ENCODE measurements at places on chromosomes 6 and 20.

- H3K4me1 ChIP-seq = peaks cover 65% of the 10 kb centered on the region
- no peaks in the 10 kb centered on the region for H3K27me3 ChIP-seq
- no peak overlapping the region for H3K4me3 ChIP-seq
- no peak for DNase-seq
Observed at GRCh38 chr6:81896525-81897503, 144.3 kb upstream of the TENT5A start.

DNA sequence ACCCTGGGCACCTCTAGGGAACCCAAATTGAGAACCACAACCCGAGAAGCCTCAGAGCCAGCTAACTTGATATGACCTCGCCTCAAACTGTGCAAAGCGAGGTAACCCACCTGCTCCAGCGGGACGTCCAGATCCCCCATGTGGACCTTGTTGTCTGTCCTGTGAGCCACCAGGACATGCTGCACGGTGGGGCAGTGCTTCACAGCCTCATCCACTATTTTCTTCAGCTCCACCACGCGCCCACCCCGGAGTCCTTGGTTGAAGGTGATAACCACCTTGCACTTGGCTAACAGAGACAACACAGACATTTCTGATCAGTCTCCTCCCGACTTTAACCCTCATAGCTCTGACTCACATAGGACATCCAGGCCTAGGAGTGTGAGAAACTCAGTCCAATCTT lies 30.8 kb upstream of the APMAP start:
- DNase-seq = no peak
- H3K27me3 ChIP-seq = no peaks in the 10 kb centered on the region
- H3K27ac ChIP-seq = no peak overlapping the region
- H3K4me1 ChIP-seq = no peaks in the 10 kb centered on the region
- H3K4me3 ChIP-seq = no peak overlapping the region
- H3K36me3 ChIP-seq = no peaks in the 10 kb centered on the region

DNA sequence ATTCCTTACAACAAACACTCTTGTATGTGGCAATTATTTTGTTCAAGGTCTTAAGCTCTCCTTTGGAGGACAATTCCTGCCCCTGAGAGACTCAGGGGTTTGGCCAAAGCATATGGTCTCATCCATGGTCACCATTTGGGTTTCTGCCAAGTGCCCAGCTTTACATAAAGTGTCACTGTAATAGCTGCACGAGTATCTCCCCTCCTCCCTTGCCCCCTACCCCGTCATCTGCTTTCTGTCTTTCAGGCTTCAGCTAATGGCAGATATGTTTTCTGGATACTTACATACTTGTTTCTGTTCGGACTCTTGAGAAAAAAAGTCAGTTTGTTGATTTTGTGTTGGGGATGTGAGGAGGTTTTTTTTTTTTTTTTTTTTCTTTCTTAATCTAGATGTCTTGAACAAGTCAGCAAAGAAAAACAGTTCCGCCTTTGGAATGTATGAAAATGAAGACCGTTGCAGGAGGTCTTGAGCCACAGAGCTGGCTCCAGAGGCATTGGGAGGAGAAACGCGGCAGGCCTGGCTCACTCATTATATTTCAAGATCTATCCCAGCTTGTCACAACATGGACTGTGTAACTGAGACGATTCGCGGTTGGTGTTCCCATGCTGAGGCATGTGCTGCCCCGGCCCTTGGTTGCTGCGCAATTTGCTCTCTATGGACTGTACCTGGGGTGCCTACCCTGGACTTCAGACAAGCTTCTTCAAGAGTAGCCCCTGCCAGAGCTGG lies 32.6 kb upstream of the STX16 start:
- no peaks in the 10 kb centered on the region for H3K27me3 ChIP-seq
- no peaks in the 10 kb centered on the region for H3K36me3 ChIP-seq
- no peak overlapping the region for H3K27ac ChIP-seq
- H3K4me3 ChIP-seq = no peak overlapping the region
- no peaks in the 10 kb centered on the region for H3K4me1 ChIP-seq

- H3K27me3 ChIP-seq = no peaks in the 10 kb centered on the region
- no peaks in the 10 kb centered on the region for H3K4me1 ChIP-seq
- no peak for DNase-seq
- no peak overlapping the region for H3K27ac ChIP-seq
- no peak overlapping the region for H3K4me3 ChIP-seq
Observed at GRCh38 chr6:21634582-21634981, 41.0 kb downstream of the SOX4 start.

GRCh38 chr6:71392276-71392675 lies 103.7 kb downstream of the OGFRL1 start:
- H3K4me1 ChIP-seq = peaks cover 65% of the 10 kb centered on the region
- H3K36me3 ChIP-seq = no peaks in the 10 kb centered on the region
- H3K27me3 ChIP-seq = no peaks in the 10 kb centered on the region
- H3K4me3 ChIP-seq = no peak overlapping the region
- no peak for DNase-seq

DNA sequence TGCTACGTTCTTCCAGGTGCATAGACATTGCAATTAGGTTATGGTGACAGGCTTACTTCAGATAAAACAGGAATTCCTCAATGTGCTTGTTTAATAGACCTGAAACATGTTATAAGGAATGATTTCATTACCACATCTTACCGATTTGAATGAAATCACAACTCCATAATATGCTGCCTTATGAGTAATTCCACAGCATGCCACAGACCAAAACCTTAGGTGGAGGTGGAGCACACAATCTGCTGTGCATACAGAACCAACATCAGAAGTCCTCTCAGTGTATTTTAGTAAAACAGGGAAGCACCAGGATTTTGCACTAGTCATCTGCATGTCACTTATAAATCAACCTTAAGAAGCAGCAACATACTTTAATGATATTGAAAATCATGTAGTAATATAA lies 148.9 kb upstream of the TSHZ2 start:
- no peaks in the 10 kb centered on the region for H3K27me3 ChIP-seq
- H3K36me3 ChIP-seq = no peaks in the 10 kb centered on the region
- no peak overlapping the region for H3K4me3 ChIP-seq
- no peak overlapping the region for H3K27ac ChIP-seq
- no peaks in the 10 kb centered on the region for H3K4me1 ChIP-seq

DNA sequence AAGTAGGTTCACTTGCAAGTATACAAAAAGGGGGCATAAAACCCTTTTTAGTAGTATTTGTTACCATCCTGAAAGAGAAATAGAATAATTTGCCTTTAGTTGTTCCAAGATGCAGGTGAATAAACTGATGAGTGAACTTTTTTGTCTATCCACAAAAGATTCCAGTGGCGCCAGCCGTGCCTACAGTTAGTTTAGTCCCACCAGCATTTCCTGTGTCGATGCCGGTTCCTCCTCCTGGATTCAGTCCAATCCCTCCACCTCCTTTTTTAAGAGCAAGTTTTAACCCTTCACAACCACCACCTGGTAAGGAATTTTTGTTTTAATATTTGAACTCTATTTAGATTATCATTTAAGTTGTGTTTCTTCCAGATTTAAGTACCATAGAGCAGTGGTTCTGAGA lies 90.9 kb downstream of the SCAF8 start:
- H3K27ac ChIP-seq = no peak overlapping the region
- DNase-seq = no peak
- no peaks in the 10 kb centered on the region for H3K4me1 ChIP-seq
- H3K36me3 ChIP-seq = no peaks in the 10 kb centered on the region

DNA sequence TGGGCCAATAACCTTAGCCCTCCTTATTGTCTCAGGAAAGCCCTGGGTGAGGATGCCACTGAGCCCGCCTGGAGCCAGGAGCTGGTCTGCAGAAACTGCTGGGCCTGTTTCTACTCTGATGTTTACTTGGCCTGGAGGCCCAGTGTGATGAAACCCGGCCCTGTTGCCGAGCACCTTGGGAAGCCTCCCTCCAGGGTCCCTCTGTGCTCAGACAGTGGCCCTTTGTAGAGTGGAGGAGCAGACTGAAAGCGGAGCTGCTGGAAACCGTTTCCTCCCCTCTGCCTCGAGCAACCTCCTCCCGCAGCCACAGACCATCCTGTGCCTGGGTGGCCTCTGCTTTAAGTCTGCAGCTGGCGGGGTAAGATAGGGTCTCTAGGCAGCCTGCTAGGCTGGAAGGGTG lies 84.1 kb upstream of the EPB41L1 start:
- no peak overlapping the region for H3K27ac ChIP-seq
- no peak overlapping the region for H3K4me3 ChIP-seq
- H3K4me1 ChIP-seq = peaks cover 7% of the 10 kb centered on the region

GRCh38 chr6:108720827-108721226 lies 127.4 kb upstream of the ARMC2 start:
- no peak overlapping the region for H3K27ac ChIP-seq
- no peak overlapping the region for H3K4me3 ChIP-seq
- H3K36me3 ChIP-seq = no peaks in the 10 kb centered on the region
- DNase-seq = no peak

GRCh38 chr6:130216620-130217019 lies 6.1 kb downstream of the SAMD3 start:
- no peaks in the 10 kb centered on the region for H3K36me3 ChIP-seq
- H3K27me3 ChIP-seq = no peaks in the 10 kb centered on the region
- H3K4me3 ChIP-seq = no peak overlapping the region
- no peaks in the 10 kb centered on the region for H3K4me1 ChIP-seq
- DNase-seq = no peak
- H3K27ac ChIP-seq = no peak overlapping the region

DNA sequence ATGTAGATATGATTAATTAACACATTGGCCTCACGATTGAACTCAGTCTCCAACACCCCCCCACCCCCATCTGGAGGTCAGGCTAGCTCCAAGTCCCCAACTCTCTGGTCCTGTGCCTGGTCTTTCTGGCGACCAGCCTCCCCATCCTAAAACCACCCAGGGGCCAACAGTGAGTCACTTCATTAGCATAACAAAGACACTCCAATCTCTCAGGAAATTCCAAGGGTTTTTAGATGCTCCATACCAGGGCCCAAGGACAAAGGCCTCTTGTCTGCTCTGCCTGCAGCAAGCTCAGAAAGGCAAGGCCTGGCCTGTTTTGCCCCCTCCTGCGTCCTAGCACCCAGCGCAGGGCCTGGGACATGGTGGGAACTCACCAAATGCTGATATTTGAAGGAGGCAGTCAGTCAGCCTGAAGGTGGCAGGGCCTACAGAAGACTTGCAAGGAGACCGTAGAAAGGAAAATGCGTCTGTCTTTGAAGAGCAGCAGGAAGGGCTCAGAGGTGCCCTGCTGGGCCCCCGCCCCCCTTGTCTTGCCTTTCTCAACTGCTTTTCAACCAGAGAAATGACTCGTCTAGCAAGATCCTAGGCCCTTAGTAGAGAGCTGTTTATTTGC lies 184.7 kb downstream of the CDH4 start:
- no peaks in the 10 kb centered on the region for H3K4me1 ChIP-seq
- no peak for DNase-seq
- no peaks in the 10 kb centered on the region for H3K27me3 ChIP-seq
- no peak overlapping the region for H3K27ac ChIP-seq
- no peaks in the 10 kb centered on the region for H3K36me3 ChIP-seq

- no peaks in the 10 kb centered on the region for H3K36me3 ChIP-seq
- H3K4me1 ChIP-seq = peaks cover 54% of the 10 kb centered on the region
- no peaks in the 10 kb centered on the region for H3K27me3 ChIP-seq
- DNase-seq = no peak
Observed at GRCh38 chr6:33624856-33625255, 3.7 kb downstream of the ITPR3 start.

- H3K36me3 ChIP-seq = no peaks in the 10 kb centered on the region
- peaks cover 18% of the 10 kb centered on the region for H3K4me1 ChIP-seq
- H3K27me3 ChIP-seq = peaks cover 6% of the 10 kb centered on the region
- no peak overlapping the region for H3K27ac ChIP-seq
- no peak overlapping the region for H3K4me3 ChIP-seq
- no peak for DNase-seq
Observed at GRCh38 chr6:1313767-1314503, 2.0 kb downstream of the FOXQ1 start.

DNA sequence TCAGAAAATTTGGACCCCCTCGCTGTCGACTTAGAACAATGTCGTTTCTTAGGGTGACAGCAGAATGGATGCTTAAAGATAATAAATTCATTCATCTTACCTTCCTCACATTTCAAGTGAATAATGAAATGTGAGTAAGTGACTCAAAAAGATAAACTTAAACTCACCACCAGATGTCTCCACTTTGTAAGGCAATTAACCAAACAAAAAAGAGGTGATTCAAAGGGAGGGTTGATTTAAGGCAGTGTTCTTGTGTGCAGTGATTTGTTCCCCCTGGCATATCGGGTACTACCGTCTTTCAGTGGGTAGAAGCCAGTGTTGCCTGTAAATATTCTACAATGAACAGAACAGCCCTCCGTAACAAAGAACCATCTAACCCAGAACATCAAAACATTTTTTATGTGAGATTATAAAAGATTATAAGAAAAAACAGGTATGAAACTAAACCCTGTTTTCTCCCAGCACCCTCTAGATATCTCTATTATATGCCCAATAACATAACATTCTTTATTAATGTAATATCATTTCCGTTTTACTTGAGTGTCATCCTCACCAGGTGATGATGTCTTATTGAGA lies 589.7 kb downstream of the CBLN4 start:
- no peaks in the 10 kb centered on the region for H3K27me3 ChIP-seq
- H3K4me3 ChIP-seq = no peak overlapping the region
- no peak for DNase-seq
- H3K27ac ChIP-seq = no peak overlapping the region
- peaks cover 5% of the 10 kb centered on the region for H3K4me1 ChIP-seq

GRCh38 chr20:8132484-8133309 lies 631 bp downstream of the PLCB1 start:
- peak overlapping the region; percentile 63 for H3K27ac ChIP-seq
- peak; percentile 14 for DNase-seq
- H3K4me1 ChIP-seq = peaks cover 8% of the 10 kb centered on the region

DNA sequence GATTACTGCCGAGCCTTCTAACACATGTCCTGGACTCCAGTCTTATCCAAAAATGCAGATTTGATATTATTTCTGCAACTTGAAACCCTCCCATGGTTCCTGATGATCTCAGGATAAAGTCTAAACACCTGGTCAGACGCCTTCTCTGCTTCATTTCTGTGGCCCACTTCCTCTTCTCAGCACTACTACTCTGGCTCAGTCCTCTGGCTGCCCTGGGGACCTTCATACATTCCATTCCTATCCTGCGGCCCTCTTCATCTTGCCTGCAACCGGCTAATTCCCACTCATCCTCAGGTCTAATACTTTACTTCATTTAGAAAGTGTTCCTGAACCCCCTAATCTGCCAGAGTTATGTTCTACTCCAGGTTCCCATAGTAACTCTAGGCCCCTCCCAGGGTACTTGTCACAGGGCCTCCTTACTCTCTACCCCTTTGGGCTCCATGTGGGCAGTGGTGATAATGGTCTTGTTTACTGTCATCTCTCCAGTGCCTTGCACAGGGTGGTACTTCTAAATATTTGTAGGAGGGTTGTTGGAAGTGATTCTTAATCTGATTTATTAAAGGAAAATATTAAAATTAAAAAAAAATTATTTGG lies 18.9 kb downstream of the MAN1A1 start:
- H3K4me3 ChIP-seq = no peak overlapping the region
- H3K4me1 ChIP-seq = peaks cover 4% of the 10 kb centered on the region
- no peaks in the 10 kb centered on the region for H3K27me3 ChIP-seq
- no peak for DNase-seq
- peaks cover 25% of the 10 kb centered on the region for H3K36me3 ChIP-seq
- no peak overlapping the region for H3K27ac ChIP-seq

GRCh38 chr6:123580331-123580730 lies 56.4 kb downstream of the TRDN start:
- DNase-seq = no peak
- no peaks in the 10 kb centered on the region for H3K27me3 ChIP-seq
- H3K36me3 ChIP-seq = no peaks in the 10 kb centered on the region
- no peak overlapping the region for H3K4me3 ChIP-seq

All from tibial nerve (tissue), 4 donors.